Iris pigment epithelial cell (primary cell): ENCODE measurements at places on chromosomes 2 and 18.

GRCh38 chr2:100707016-100707947 lies 112.7 kb upstream of the NPAS2 start:
- no peak for DNase-seq

DNA sequence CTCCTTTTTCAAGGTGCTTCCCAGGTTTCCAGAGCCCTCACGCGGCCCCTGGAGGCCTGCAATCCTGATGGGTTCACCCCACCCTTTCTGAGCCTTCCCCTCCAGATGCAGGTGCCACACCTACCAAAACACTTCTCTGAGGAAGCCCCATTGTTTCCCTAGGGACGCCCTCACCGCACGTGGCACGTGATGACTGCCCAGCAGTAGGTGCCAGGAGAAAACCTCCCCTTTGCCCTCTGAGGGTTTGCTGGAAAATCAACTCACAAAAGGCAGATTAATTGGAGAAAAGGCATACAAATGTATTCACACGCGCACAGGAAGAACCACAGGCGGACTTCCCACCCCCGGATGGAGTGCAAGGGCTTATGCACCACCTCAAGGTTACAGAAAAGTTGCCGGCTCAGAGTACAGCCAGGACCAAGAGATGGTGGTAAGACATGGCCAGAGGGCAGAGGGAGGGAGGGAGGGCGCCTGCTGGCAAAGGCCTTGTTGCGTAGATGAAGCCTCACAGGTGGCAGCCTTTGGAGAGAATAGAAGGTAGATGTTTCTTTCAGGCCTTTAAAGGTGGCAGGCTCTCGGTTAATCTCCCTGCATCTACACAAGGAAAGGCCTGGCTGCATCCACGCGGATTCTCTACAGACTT lies 269.4 kb upstream of the RAB6C start:
- DNase-seq: no peak

DNA sequence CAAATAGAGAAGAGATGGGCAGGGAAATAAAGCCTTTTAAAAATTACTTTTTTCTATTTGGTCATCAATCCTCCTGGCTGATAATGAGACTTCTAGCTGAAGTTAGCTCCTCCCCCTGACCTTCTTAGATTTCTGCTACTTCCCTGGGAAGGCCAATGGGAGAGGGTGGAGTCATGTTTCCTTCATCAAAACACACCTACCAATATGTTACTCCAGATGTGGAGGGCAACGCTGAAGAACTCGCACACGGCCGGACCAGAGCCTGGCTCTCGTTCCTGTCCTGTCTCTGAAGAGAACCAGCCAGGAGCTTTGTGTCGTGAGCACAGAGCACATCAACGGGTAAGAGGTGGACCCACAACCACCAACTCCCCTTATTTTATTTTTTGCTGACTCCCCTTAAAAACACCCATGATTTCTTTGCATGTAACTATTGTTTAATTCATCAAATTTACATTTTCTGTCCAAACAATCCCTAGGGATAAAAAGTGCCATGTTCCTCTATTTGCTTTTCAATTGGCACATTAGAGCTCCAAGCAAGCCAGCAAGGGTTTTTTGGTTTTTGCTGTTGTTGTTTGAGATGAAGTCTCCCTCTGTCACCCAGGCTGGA lies 94.9 kb downstream of the ADD2 start:
- no peak for DNase-seq

- peak; percentile 32 for DNase-seq
These were observed 9.1 kb upstream of the FAM124B start for GRCh38 chr2:224410946-224411561.

DNA sequence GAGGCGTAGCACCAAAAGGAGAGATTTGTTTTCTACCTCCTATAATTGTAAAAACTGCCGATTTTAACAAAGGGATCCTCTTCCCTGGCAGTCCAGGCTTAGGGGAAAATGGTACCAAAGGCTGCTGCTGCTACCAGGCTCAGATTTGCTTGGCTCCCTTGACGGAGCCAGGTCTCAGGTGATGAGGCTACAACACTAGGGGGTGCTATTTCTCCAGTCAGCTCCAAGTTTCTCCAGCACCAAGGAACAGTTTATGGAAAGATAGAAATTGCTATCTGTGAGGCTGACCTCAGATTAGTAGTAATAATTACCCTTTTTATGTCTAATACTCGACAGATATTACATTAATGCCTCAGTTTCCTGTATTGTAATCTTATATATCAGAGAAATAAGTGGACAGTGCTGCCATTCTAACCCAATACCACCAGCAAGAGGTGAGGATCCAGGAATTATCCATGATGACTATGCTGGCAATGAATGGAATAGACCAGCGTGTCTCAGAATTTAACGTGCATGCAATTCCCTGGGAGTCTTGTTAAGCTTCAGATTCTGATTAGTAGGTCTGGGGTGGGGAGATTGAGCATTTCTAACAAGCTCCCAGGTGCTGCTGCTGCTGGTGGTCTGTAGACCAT lies 111.3 kb downstream of the ESCO1 start:
- DNase-seq: peak; percentile 63

DNA sequence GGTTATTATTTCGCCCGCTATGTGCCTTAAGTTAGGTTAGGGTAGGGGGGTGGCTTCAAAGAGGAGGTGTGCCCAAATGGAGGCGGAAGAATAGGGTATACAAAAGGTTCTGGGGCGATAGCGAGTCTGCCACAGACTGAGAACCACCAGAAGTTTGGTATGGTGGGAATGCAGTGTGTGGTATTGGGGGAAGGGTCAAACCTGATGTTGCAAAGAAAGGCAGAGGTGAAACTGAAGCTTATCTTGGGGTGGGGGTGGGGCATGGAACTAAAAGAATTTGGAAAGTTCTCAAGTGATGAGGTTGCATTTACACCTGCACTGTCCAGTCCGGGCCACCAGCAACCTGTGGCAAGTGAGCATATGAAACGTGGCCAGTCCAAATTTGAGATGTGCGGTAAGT lies 11.8 kb upstream of the CCBE1 start:
- DNase-seq: no peak

DNA sequence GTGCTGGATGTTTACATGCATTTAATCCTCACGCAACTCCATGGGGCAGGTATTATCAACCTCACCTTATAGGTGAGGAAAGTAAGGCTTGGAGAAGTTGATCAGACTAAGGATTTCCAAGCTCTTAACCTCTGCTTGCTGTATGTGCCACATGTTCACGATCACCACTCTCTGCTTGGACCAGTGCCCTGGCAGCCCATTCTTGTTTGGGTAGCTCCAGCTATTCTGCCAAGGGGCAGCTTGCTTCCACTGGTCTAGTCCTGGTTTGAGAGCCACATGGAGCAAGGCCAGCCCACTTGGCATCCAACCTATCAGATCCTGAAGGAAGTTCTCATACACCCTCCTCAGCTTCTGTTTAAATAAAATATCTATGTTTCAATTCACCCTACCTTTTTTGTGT lies 14.3 kb downstream of the PLB1 start:
- no peak for DNase-seq

GRCh38 chr2:200796561-200796960 lies 15.1 kb upstream of the BZW1 start:
- DNase-seq: no peak

GRCh38 chr2:130251535-130251872 lies 53.3 kb upstream of the TUBA3E start:
- DNase-seq: peak; percentile 8

DNA sequence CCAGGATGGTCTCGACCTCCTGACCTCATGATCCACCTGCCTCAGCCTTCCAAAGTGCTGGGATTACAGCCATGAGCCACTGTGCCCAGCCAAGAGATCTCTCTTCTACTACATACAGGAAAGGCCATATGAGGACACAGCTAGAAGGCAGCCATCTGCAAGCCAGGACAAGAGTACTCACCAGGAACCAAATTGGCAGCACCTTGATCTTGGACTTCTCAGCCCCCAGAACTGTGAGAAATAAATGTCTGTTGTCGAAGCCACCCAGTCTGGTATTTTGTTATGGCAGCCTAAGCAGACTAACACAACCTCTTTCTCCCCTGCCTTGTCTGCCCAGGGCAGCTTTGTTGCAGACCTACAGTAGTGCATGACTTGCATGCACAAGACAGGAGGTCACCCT lies 211.3 kb upstream of the HAAO start:
- no peak for DNase-seq

GRCh38 chr18:35511428-35511827 lies 13.7 kb upstream of the INO80C start:
- no peak for DNase-seq

DNA sequence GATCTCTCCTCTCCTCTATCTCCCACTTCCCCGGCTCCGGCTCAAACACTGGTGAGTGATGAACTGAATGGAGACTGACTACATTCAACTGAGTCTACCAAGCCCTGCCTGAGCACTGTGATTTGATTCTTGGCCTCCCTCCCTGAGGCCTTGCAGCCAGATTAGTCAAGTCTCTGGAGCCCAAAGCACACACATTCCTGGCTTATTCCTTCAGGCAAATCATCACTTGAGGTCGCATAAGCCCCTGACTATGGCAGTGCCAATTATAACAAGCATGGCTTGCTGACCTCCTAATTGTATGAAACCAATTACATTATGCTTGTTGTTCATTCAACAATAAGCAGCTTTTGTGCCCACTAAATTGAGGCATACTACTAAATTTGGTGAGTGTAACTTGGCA lies 34.6 kb downstream of the EFEMP1 start:
- DNase-seq: peak; percentile 71

- DNase-seq: no peak
These were observed 41.3 kb upstream of the CREG2 start for GRCh38 chr2:101428422-101429176.

GRCh38 chr2:21358976-21359375 lies 235.2 kb downstream of the TDRD15 start:
- DNase-seq: peak; percentile 45

- no peak for DNase-seq
These were observed 113.1 kb upstream of the RAB6C start for GRCh38 chr2:129866391-129866790.

DNA sequence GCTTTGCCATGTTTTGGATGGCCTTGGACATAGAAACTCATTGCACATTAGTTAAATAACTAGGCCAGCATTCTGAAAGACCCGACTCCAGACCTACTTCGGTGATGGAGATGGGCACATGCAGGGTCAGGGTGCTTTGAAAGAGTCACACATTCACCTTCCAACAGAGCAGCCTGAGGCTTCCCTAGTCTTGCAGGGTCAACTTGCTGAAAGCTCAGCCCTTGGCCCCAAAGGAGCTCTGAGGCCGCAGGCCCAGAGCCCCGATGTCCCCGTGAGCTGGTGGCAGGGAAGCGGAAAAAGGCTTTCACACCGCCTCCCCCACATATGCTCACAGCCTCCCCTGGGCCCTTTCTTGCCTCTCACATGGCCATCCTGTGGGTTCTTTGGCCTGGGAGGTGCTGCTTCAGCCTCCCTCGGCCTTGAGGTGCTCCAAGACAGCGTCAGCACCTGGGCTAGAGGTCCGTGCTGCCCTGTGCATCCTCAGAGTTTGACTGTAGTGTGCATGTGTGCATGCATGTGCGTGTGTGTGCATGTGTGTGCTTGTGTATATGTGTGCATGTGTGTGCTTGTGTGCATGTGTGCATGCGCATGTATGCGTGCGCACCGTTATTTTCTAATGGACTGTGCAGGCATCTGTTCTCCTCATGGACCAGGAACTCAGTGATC lies 21.6 kb downstream of the LDLRAD4 start:
- no peak for DNase-seq

- peak; percentile 32 for DNase-seq
These were observed 385.4 kb upstream of the RND3 start for GRCh38 chr2:150872756-150873395.

GRCh38 chr2:96843538-96844268 lies at the start of gene ANKRD23:
Gene ANKRD23 (minus strand): TSS chr2:96844021. CDS start chr2:96843992, 29 bp downstream.
- no peak for DNase-seq

- peak; percentile 10 for DNase-seq
These were observed 298.8 kb downstream of the ZNF407 start for GRCh38 chr18:74896390-74896991.

GRCh38 chr2:26670171-26670570 lies 22.4 kb upstream of the KCNK3 start:
- DNase-seq: peak; percentile 42

DNA sequence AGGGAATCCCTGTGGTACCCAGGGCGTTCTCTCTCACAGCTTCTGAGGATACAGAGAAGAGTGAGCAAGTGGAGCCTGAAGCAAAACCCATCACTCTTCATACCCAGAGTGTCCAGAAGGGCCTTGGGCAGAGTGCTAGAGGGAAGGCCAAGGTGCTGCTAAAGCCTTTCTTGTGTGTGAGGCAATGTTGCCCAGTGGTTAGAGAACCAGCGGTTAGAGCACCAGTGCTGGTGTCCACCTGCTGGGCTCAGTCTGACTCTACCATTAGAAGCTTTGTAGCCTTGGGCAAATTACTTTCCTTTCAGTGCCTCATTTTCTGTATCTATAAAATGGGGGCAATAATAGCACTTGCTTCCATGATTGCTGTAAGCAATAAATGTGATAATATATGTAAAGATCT lies 210.5 kb upstream of the SKOR2 start:
- no peak for DNase-seq

DNA sequence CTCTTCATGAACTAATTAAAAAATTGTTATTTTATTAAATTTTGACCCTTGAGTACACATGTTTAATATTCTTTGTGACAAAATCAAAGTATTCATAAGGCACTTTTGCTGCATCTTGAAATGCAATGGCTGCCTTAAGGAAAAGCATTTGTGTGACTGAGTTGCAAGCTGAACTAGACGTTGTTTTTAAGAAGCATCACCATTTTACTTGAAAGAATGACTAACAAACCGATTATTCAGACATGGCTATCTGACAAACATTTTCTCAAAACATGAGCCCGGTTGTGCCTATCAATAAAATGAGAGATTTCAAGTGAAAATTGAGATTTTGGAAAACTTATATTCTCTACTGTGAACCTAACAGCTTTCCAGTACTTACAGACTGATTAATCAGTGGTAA lies 2.8 kb downstream of the GCFC2 start:
- peak; percentile 34 for DNase-seq

DNA sequence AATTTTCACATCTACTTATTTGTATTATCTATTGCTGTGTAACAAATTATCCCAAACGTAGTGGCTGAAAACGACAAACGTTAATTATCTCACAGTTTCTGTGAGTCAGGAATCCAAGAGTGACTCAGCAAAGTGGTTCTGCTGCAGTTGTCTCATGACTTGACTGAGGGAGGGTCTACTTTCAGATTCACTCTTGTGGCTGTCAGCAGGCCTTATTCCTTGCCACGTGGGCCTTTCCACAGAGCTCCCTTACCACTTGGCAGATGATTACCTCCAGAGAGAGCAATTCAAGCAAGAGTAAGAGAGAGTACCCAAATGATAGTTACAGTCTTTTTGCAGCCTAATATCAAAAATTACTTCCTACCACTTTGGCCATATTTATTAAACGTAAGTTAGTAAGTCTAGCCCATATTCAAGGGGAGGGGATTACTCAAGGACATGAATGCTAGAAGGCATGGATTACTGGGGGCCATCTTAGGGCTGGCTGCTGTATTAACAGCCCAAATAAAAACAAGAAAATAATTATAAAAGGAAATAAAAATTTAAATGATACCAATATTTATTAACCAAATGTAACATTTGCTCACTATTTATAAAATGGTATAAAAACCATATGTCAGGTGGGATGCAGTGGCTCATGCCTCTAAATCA lies 48.7 kb upstream of the NBEAL1 start:
- DNase-seq: peak; percentile 84

DNA sequence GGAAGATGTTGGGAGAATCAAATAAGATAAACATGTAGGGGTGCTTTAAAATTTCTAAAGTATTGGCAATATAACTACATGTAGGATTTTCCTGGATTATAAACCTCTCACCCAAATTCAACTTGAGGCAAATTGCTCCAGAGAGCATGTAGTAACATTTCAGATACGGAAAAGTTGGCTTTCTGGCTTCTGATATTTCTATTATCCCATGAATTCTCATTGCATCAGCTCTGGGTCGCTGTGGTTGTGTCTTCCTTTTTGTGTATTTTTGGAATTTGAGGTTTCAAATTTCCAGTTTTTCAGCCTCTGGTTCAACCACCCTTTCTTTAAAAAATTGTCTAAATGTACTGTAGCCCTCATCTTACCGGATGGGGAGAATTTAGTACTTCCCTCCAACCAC lies 32.3 kb downstream of the TGIF1 start:
- DNase-seq: no peak
